Stimulated activated CD4-positive, alpha-beta T cell treated with anti-CD3 and anti-CD28 coated beads, TNF-alpha, amount 100 ng/mL, for 4 hours (primary cell): ENCODE measurements at places on chromosomes 13 and 19.

DNA sequence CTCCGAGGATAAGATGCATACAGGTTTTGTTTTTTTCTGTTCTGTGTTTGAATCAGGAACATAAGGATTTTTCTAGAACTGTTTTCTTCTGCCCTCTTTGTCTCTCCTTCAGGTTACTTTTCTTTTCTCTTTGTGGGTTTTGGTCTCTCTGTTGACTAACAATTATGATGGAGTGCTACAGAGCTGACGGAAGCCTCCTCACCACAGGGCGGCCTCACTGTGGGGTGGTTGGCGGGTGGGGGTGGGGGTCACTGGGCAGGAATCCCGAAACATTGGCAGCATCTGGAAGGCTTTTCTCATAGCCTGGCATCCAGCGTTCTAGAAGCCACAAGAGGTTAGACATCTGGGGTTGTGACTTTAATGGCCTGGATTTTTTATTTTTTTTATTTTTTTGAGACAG lies 12.0 kb upstream of the MATK start:
- no peak for DNase-seq

- no peak for DNase-seq
These were observed 400.0 kb upstream of the TSHZ3 start for GRCh38 chr19:31749231-31749630.

- DNase-seq: no peak
These were observed 146.3 kb downstream of the GPC5 start for GRCh38 chr13:91544723-91545122.

- no peak for DNase-seq
These were observed 279.3 kb downstream of the RBM26 start for GRCh38 chr13:79126706-79127105.

GRCh38 chr13:32016631-32017030 lies 14.9 kb upstream of the FRY start:
- DNase-seq: no peak

DNA sequence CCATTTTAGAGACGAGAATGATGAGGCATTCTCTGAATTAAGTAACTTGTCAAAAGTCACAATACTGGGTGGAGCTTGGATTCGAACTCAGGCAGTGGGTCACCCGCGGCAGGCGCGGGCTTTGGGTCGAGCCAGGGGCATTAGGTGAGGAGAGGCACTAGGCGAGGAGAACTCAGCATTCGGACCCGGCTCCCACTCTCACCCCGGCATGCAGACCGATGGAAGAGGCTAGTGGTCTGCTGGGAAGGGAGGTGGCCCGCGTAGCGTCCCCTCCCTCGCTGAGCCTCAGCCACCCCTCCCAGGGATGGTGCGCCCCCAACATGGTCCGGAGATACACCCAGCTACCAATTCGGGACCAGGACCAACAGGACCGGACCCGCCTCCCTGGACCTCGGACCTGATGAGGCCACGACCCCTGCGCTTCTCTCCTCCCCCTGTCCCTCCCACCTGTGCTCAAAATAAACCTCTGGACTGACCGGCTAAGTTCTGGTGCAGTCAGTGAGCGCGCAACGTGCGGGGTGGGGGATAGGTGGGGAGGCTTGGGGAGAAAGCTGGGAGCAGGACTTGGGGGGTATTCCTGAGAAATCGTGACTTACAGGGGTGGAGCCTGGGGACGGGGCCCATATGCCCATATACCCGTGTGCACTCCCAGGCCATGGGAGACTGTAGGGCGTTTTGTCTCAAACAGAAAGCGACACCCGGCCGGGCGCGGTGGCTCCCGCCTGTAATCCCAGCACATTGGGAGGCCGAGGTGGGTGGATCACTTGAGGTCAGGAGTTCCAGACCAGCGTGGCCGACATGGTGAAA lies 1.3 kb upstream of the SNAPC2 start:
- DNase-seq: no peak

DNA sequence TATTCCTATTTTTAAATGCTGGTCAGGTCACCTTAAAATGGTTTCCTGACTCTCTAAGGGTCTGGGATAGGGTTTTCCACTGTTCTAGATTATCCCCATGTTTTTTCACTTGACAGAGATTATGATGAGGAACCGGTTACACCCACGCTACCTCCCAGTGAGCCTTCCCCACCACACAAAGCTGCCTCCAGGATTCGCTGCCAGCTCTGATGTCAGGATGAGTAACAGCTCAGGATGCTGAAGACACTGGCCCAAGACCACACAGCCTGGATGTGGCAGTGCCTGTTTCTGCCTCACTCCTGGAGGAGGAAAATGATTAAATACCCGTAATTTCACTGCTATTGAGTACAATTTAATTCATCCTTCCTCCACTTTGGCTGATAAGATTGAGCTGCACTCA lies 22.9 kb downstream of the ZNF114 start:
- DNase-seq: no peak

GRCh38 chr13:98826146-98826545 lies 73.7 kb upstream of the SLC15A1 start:
- DNase-seq: no peak

DNA sequence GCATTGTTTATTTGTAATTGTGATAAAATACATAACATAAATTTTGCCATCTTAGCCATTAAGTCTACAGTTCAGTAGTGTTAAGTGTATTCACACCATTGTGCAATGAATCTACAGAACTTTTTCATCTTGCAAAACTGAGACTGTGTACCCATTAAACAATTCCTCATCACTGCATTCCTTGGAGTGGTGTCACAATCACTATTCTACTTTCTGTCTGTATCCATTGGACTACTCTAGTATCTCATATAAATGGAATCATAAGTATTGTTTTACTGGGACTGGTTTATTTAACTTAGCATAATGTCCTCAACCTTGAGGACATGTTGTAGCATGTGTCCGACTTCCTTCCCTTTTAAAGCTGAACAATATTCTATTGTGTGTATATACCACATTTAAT lies 36.8 kb downstream of the UFM1 start:
- no peak for DNase-seq

DNA sequence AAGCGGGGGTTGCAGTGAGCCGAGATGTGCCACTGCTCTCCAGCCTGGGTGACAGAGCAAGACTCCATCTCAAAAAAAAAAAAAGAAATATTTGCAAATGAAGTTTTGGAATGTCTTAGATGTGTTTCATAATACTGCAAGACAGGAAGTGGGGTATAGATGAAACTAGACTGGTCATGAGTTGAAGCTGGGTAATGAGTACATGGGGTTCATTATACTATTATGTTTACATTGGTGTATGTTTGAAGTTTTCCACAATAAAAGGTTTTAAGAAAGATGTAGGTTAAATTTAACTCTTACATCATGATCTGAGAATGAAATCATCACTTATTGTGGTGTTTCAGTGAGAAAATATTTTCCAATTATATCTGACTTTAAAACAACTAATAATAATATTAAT lies 19.0 kb downstream of the FNDC3A start:
- no peak for DNase-seq

DNA sequence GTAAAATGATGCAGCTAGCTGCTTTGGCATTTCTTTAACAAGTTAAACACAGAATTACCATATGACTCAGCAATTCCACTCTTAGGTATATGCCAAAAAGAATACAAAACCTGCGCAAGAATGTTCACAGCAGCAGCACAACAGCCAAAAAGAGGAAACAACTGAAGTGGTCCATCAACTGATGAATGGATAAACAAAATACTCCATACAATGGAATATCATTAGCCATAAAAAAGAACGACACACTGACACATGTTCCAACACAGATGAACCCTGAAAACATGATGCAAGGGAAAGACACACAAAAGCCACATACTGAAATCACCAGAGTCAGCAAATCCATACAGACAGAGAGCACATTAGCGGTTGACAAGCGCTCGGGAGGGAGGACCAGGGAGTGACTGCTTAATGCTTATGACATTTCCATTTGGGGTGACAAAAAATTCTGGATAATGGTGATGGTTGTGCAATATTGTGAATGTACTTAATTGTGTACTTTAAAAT lies 3.0 kb downstream of the PCID2 start:
- no peak for DNase-seq

DNA sequence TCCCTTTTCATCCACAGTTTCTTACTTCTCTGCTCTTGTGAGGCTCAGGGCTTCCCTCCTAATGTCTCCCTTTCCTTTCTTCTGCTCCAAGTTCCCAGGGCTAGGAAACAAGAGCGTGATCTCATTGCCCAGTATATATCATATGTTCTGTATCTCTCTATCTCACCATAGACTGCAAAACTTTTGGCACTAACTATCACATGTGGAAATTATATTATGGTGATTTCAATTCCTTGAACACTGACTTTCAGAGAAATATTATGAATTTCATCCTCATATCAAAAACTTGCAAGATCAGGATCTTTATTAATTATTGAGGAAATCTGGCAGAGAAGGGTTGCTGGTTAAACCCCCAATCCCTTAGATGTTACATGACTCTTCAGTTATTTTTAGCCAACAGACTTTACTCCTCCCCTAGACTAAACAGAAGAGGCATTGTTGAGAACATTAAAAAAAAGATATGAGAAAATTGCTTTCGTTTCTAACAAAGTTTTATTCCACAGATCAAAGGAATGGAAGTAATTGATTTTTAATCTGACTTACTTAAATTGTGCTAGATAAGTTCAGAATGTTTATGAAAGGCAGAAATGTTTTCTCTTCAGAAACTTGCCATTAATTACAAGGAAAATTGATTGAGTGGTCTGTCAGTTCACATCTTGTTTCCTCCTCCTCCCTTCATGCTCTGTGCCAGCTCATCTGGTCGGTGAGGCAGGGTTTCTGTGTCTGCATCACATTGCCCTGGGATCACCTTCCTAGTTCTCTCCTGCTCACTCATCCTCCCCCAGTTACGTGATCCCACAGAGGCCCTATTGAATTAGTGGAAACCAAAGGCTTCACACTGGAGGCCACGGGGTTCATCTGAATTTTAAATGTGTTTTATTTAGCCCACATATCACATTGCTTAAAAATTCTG lies 378.5 kb downstream of the LMO7 start:
- DNase-seq: no peak

GRCh38 chr19:55085923-55086715 lies 10.4 kb downstream of the EPS8L1 start:
- DNase-seq: no peak

- no peak for DNase-seq
These were observed 958.0 kb upstream of the MIR17HG start for GRCh38 chr13:90389537-90389936.

DNA sequence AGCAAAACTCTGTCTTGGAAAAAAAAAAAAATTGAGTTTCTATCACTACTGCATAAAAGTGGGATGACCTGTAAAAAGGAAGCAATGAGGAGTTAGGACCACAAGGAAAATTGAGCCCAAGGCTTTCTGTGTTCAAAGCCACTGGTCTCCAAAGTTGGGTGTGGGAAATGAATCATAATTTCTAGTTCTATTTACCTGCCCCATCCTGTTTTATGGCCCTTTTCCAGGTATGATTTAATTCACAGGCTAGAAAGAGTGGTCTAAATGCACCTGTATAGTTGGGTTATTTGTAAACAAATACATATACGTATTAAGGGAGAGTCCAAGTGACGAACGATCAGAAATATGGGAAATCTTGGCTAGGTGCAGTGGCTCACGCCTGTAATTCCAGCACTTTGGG lies 5.9 kb upstream of the DCAF15 start:
- DNase-seq: no peak

DNA sequence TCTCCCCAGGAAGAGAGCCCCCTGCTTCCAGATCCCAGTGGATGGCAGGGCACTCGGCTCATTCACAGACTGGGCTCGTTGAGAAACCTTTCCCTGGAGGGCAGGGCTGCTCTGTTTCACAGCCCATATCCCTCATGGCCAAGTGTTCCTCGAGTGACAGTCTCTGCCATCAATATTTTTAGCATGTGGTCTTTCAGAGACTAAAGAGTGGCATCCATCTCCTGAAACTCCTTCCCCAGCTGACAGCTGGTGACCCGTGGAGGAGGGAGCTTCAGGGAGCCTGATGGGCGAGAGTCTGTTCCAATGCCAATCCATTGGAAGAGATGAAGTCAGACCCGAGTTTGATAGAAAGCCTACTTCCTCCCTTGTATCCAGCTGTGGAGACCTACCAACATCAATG lies 30.7 kb upstream of the ALOX5AP start:
- DNase-seq: no peak

DNA sequence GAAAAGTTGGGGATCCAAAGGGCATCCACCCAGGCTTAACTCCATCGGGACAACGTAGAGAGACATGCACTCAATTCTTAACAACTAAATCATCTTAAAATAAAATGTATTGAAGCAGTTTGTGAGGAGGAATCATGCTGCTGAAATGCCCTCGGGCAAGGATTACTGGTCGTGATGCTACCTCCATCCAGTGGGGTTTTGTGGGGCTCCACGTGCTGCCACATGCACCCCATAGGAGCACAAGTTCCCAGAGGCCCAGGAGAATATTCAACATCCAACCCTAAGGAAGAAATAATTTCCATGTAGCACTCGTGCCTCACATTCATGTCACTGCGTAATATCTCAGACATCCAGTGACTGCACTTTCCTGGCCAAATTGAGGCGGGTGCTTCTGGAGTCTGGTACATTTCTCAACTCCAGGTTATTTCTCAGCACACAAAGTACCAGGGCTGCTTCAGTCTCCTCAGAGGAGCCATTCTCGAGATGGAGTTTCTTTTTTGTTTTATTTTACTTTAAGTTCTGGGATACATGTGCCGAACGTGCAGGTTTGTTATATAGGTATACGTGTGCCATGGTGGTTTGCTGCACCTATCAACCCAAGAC lies 429.8 kb downstream of the FOXO1 start:
- no peak for DNase-seq

DNA sequence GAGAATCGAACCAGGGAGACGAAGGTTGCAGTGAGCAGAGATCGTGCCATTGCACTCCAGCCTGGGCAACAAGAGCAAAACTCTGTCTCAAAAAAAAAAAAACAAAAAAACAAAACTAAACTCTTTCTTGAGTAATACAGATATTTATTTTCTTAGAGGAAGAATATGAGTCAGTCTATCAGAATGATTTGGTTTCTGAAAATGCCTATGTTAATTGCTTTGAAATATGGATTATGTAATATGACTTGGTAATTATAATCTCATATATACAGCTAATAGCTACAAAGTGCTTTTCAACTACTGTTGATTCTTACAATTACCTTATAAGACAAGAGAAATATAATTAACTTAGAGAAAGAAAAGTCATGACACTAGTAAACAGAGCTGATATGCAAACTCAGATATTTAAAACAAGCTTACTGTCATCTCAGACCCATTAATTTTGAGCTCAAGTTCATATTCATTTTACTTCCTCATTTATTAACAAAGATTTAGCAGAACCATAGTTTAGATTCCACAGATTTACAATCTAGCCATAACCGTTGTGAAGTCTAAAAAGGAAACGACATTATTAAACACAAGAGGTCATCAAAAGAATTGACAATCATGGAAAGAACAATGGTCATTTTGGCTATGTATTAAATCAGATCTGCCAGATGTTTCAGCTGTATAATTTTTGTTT lies 88.0 kb downstream of the TBC1D4 start:
- no peak for DNase-seq

- DNase-seq: no peak
These were observed 1005.7 kb downstream of the UQCRFS1 start for GRCh38 chr19:28207244-28207643.

DNA sequence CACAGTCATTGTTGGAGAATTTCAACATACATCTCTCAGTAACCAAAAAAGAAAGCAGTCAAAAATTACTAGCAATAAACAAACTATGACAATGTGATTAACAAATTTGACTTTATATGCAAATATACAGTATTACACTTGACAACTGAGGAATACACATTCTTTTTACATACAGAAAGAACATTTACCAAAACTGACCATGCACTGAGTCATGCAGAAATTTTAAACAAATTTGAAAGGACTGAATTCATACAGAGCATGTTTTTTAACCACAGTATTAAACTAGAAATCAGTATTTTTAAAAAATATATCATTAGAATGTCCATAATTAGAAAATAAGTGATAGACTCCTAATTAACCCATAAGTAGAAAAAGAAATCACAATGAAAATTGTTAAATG lies 420.1 kb downstream of the TBC1D4 start:
- no peak for DNase-seq
